ENCODE measurements at places on chromosomes 1 and 21. TPM values are rescaled to one million over a fixed set of nuclear protein-coding genes. Genes with fewer than 3 reads are reported as not detected.

The MIXL1 gene
- total RNA-seq: not detected

The IRF2BP2 gene
- total RNA-seq: 34.3 TPM

DNA sequence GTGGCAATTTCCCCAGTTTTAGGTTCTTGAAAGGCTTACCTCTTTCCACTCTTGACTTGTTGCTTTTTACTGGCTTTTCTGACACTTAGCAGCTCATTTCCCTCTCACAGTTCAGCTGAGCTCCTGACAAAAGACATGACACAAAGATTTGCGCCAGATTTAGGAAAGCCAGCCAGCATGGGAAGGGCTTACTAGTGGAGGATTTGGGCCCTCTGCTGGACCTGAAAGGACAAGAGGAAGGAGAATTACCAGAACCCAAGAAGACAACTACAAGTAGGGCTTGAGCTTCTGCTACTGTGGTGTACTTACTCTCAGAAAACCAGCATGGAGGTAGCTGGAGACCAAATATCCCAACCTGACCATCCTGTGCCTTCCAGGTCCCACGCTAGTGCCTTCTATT, 784.5 kb downstream of the BRINP3 start:
- DNase-seq: peak; percentile 5

The CACNA1E gene
- not detected for total RNA-seq

GRCh38 chr1:205782627-205783432, 7.5 kb upstream of the RAB29 start:
- no peak for DNase-seq

DNA sequence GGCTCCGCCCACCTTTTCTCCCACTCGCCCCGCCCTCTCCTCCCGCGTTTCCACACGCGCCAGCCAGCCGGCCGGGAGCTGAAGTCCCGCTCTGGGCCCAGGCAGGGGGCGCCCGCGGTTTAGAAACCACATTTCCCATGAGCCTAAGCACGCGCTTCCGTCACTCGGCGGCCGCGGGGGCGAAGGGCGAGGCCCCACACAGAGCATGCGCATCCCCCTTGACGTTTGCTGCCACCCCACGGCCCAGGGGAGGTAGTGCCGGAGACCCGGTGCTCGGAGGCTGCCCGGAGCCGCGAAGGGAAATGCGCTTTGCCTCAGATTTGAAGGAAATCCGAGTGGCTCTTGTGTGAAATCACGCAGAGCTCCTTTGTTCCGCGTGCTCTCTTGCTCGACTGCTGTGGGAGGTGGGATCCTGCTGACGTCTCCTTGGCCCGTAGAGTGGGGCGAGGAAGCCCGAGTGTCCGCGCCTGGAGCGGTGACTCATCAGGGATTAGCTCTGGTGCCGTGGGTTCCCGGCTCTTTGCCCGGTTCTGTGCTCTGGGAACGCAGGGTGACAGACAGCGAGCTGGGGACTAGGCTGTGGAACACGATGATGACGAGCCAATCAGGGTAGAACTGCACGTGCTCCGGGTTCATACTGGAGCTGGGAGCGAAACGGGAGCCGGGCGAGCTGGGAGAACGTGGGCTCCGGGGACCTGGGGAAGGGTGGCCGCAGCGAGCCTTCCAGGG, 406 bp upstream of the B3GALNT2 start:
- peak; percentile 98 for DNase-seq

The NR0B2 gene
- total RNA-seq: not detected

- DNase-seq: no peak
Measured at GRCh38 chr1:170676628-170677027, 12.7 kb downstream of the PRRX1 start.

The S100A9 gene
- 0.74 TPM for total RNA-seq

The TMEM51 gene
- total RNA-seq: 5.8 TPM
